ENCODE measurements at places on chromosomes 2 and 18.
A peak's percentile ranks its signal among the peaks of the same experiment; 100 is the strongest.

DNA sequence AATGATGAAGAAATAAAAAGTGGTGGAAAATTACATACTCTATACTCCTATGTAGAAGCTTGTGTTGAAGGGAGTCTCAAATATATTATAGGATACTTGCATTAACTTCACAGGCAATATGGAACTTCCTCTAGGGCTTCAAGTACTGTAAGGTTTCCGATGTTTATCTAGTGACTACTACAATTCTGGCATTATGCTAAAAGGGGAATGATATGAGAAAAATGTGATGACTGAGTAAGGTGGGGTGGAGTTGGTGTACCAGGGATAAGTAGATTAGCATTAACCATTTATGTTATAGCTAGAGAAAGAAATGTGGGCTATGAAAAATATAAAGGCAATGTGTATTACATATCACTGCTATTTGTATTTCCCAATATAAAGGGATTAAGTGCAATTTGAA, 229.5 kb downstream of the DCC start:
- no peaks in the 10 kb centered on the region for H3K27me3 ChIP-seq
- no peaks in the 10 kb centered on the region for H3K36me3 ChIP-seq
- H3K4me3 ChIP-seq = no peak overlapping the region
- H3K27ac ChIP-seq = no peak overlapping the region

- no peak overlapping the region for H3K4me3 ChIP-seq
- DNase-seq = no peak
- no peak overlapping the region for H3K27ac ChIP-seq
- peaks cover 47% of the 10 kb centered on the region for H3K4me1 ChIP-seq
Observed at GRCh38 chr2:105324101-105324500, 5.4 kb downstream of the TGFBRAP1 start.

DNA sequence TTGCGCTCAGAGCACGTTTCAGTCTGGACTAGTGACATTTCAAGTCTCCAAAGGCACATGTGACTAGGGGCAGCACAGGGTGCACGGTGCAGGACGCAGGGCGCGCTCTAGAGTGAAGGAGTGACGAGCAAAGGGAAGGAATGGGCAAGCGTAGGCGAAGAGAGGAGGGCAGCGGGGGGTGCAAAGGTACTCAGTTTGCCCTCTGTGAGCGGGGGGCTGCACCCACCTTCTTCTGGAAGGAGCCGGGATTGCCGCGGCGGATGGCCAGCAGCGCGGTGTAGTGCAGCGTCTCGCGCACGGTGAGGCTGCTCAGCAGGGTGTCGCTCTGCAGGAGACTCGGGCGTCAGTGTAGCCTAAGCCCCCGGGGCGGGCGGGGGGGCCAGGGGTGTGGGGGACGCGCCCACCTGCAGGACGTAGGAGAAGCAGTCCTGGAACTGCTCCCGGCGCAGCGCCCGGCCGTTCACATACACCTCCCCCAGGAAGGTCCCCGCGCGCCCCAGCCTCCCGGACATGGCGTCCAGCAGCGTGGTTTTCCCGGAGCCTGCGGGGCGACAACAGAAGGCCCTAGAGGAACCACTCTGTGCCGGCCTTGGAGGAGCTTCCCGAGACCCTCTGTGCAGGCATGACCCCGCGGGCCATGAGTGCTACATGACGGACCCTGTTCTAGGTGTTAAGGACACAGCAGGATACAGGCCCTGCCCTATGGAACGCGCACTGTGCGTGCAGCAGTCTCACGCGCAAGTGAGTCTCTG, 6.9 kb downstream of the ABCG5 start:
- peaks cover 4% of the 10 kb centered on the region for H3K4me1 ChIP-seq
- peaks cover 16% of the 10 kb centered on the region for H3K27me3 ChIP-seq
- no peak overlapping the region for H3K4me3 ChIP-seq
- no peak for DNase-seq
- no peaks in the 10 kb centered on the region for H3K36me3 ChIP-seq
- H3K27ac ChIP-seq = no peak overlapping the region

- H3K36me3 ChIP-seq = no peaks in the 10 kb centered on the region
- no peak for DNase-seq
- H3K4me3 ChIP-seq = no peak overlapping the region
- H3K27ac ChIP-seq = no peak overlapping the region
Observed at GRCh38 chr2:16441431-16441830, 224.2 kb downstream of the CYRIA start.

GRCh38 chr2:162226836-162227235, 16.4 kb downstream of the FAP start:
- no peaks in the 10 kb centered on the region for H3K36me3 ChIP-seq
- no peak overlapping the region for H3K4me3 ChIP-seq
- H3K4me1 ChIP-seq = no peaks in the 10 kb centered on the region
- H3K27ac ChIP-seq = no peak overlapping the region
- no peaks in the 10 kb centered on the region for H3K27me3 ChIP-seq

GRCh38 chr2:42092084-42092996, 44.5 kb downstream of the PKDCC start:
- H3K36me3 ChIP-seq = no peaks in the 10 kb centered on the region
- no peak overlapping the region for H3K4me3 ChIP-seq
- no peak for DNase-seq
- no peak overlapping the region for H3K27ac ChIP-seq
- H3K4me1 ChIP-seq = peaks cover 4% of the 10 kb centered on the region
- no peaks in the 10 kb centered on the region for H3K27me3 ChIP-seq

DNA sequence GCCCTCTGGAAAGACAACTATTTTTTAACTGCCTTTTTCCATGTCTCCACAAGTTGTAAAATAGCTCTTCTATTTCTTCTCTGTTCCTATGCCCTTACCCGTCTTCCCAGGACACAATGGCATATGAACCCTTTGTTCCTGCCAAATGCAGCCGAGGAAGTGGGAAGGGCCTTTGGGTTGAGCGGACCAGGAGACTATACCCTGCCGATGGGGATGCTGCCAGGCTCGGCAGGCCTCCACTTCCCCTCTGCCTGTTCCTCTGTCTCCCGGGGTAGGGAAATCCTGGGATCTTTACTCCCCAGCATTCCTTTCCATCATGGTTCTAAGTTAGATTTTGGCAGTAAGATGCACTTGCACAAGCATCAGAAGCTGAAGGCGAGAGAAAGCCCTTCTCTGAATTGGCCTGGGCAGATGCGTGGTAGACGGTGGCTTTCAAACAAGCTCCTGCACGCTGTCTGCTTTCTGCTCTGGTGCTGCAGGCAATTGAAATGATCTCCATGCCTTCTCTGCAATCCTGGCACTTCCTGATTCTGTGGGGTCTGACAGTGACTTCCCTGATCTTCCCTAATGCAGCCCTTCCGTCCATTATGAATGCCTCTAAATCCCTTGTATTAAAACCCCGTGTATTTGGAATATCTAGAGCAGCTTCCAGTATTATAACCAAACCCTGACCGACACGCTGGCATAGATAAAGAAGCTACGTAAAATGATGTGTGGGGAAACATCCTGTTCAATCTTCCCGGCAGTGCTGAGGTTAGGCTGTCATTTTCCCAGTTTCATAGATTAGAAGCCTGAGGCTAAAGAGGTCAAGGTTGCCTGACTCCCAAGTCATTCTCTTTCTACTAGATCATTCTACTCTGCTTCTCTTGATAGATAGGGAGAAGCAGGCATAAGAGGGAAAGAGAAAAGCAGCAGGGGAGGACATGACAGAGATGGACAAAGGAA, 69.8 kb downstream of the MCFD2 start:
- H3K27me3 ChIP-seq = peaks cover 11% of the 10 kb centered on the region
- DNase-seq = no peak
- no peak overlapping the region for H3K4me3 ChIP-seq
- H3K36me3 ChIP-seq = no peaks in the 10 kb centered on the region
- no peaks in the 10 kb centered on the region for H3K4me1 ChIP-seq

DNA sequence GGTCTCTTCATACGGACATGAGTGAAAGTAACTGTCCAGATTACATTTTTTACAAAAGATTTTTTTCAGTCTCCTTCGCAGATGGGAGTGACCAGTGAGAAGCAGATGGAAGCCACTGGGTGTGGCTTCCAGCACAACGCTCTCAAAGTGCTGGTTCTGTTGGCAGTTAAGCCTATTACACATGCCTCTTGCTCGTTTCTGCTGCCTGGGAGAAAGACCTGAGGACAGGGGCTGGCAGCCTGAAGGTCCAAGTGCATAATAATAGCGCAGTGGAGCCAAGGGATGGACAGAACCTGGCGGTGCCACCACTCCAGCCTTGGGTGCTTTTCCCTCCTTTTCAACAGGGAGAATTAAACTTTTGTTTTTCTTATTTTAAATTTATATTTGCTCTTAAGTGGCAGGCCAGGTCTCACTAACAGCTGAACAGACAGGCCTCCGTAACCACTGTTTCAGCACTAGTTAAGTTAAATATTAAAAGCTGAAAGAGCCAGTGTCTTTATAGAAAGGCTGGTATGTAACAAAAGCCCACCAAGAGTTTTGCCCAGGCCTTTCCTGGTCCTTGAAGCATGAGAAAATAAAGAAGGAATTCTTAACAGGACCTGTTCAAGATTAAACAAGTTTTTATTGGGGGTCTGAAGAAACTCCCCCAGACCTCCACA, 1.2 kb upstream of the SKA1 start:
- no peaks in the 10 kb centered on the region for H3K4me1 ChIP-seq
- no peak for DNase-seq
- peaks cover 11% of the 10 kb centered on the region for H3K27me3 ChIP-seq
- peak overlapping the region; percentile 77 for H3K27ac ChIP-seq
- H3K36me3 ChIP-seq = peaks cover 16% of the 10 kb centered on the region

DNA sequence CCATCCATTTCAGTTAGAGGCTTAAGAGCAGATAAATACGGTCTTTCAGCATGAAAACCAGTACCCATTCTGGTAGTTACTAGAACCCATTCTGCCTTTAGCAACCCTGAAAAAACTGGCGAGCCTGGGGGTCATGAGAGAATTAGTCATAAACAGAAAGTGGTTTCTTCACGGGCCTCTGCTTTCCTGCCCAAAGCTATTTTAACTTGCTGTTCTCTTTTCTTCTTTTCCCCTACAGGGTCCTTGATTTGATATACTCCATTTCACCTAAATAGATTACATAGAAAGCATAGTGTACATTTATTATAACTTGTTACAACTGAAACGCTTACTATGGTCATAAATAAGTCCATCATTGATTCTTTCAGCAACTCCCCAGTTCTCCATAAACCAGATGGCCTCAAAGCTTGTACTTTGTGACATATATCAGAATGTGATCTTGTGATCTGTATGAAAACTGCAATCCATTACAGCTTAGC, 48.3 kb downstream of the WDFY1 start:
- no peaks in the 10 kb centered on the region for H3K27me3 ChIP-seq
- DNase-seq = peak; percentile 51
- peaks cover 55% of the 10 kb centered on the region for H3K36me3 ChIP-seq
- H3K4me1 ChIP-seq = peaks cover 28% of the 10 kb centered on the region

DNA sequence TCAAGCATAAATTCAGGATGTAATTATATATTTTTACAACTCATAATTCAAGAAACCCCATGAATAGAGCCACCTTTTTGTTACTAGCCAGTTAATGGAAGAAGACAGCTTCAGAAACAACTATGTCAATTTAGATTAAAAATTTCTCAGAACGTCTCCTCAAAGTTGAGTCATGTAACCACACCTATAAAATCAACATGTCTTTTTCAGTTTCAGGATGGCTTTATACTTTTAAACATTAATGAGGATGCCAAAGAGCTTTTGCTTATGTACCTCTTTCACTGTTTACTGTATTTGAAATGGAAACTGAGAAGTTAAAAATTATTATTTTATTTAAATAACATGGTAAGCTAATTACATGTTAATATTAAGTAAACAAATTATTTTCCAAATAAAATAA, 280.1 kb downstream of the PTH2R start:
- no peak overlapping the region for H3K27ac ChIP-seq
- H3K4me1 ChIP-seq = no peaks in the 10 kb centered on the region
- no peak for DNase-seq

DNA sequence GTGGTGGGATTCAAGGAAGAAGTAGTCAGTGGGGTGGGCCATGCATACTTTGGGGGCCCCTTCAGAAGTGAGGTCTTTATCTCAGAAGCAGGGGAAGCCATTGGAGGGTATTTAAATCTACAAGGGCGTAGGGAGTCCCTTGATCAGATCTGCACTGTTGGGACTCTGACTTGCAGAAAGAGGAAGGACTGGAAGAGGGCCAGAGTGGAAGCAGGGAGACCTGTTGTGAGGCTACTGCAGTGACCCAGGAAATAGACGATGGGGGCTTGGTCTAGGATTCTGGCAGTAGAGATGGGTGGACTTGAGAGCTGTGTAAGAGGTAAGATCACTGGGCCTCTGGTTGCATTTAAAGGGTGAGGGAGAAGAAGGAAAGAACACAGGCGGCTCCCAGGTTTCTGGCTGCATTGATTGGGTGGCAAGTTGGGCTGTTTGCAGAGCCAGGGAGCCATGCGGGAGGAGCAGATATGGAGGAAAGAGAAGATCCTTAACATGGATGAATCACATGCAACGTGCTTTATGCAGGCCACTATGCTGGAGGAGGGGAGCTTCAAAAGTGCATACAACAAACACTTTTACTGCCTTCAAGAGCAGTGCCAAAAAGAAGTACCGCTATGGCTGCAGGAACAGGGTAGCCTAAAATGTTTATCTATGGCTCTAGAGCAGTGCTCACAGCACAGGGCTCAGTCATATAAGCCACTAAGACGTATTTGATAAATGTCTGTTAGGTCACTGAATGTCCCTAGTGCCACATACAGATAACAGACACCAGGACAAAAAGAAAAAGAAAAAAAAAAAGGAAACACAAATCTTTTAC, 2.3 kb downstream of the SFXN5 start:
- peaks cover 32% of the 10 kb centered on the region for H3K4me1 ChIP-seq
- no peaks in the 10 kb centered on the region for H3K27me3 ChIP-seq
- no peak for DNase-seq
- H3K27ac ChIP-seq = no peak overlapping the region
- peak overlapping the region; percentile 73 for H3K4me3 ChIP-seq

DNA sequence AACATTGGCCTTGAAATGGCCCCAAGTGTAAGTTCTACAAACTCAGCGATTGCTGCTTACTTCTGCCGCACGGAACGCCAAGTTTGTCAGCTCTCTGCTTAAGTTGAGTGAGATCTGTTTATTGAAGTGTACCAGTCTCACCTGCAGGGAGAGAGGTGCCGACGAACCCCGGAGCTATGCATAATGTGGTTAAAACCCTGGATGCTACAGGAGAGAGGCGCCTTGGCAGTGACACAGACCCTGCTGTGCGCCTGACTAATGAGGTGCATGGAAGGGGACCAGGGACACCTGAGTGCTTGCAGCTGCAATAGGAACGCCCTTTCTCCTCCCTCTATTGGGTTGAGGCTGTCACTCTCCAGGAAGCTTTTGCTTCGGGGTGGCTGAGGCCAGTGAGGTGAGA, 979 bp downstream of the SLC9A2 start:
- no peaks in the 10 kb centered on the region for H3K36me3 ChIP-seq
- peaks cover 58% of the 10 kb centered on the region for H3K27me3 ChIP-seq
- peak overlapping the region; percentile 35 for H3K4me3 ChIP-seq
- peaks cover 13% of the 10 kb centered on the region for H3K4me1 ChIP-seq

DNA sequence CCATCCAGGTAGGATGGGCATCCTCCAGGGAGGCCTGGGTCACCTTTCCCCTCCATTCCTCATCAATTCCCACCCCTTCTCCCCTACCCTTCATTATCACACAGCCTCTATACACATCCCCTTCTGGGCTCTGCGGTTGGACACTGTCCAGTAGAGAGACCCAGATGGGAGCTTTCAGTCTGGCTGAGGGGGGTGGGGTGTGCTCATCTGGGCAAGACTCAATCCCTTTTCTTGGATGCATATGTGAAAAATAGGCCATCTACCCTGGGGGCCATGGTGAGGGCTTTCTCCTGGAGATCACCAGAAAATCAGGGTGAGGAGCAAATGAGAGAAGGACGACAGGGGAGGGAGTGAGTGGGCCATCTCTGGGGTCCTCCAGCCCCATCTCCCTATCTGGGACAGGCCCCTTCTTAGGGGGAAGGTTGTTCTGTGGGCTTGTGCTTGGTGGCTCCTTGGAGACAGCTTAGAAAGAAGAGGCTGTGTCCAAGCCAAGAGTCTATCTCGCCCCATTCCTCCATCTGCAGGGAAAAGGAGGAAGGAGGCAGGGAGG, 160.1 kb downstream of the DYSF start:
- no peak overlapping the region for H3K4me3 ChIP-seq
- no peaks in the 10 kb centered on the region for H3K4me1 ChIP-seq
- no peak for DNase-seq
